ENCODE measurements at places on chromosomes 5 and 9. TPM values are rescaled to one million over a fixed set of nuclear protein-coding genes. Genes with fewer than 3 reads are reported as not detected.

Gene PCDHB15
- not detected for total RNA-seq

Gene SLC2A6
- 19.7 TPM for total RNA-seq

Gene TMEM167A
- total RNA-seq: 59.0 TPM

Gene CLIC3
- not detected for total RNA-seq

Gene DMGDH
- total RNA-seq: 9.6 TPM

Gene DYNC2I2
- total RNA-seq: 218 TPM

Gene SLC45A2
- total RNA-seq: not detected

Gene DHX29
- 5.1 TPM for total RNA-seq

Gene PCDHAC1
- total RNA-seq: 0.09 TPM

Gene LIFR
- total RNA-seq: 13.7 TPM

Gene C9
- not detected for total RNA-seq

Gene SPINK4
- not detected for total RNA-seq

Gene LCP2
- not detected for total RNA-seq

Gene PCDHAC2
- 2.8 TPM for total RNA-seq

Gene SLC6A3
- not detected for total RNA-seq

Gene SFXN1
- total RNA-seq: 199 TPM

Gene FAM151B
- 0.32 TPM for total RNA-seq

Gene FGFR4
- 110 TPM for total RNA-seq

Gene GNAQ
- 12.4 TPM for total RNA-seq

Gene CEP72
- total RNA-seq: 4.4 TPM
